ENCODE measurements at places on chromosomes 16 and 17.
A peak's percentile ranks its signal among the peaks of the same experiment; 100 is the strongest.

DNA sequence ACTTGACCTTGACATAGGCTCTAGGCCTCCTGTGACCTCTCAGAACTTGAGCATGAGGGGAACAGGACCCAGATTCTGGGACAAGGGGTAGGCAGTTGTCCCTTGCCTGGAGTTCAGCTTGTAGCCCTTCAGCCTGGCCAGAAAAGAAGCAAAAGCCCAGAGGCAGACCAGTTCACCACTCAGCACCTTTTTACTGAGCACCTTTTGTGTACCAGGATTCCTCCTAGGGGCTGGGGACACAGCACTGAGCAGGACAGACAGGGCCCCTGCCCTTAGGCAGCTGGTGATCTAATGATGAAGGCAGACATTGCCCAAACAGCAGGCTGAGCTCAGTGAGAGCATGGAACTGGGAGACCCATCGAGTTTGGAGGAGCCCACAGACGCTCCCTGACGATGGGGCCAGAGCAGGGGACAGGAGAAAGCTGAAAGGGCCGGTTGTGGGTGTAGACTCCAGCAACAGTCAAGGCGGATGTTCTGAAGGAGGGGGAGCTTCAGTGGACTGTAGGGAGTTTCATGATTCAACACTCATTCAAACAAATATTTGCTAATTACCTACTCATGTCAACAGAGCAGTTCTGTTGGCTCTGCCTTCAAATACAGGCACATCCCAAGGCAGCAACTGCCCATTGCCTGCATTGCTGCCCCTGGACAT, 32.0 kb downstream of the SBK1 start:
- DNase-seq = peak; percentile 31

GRCh38 chr16:2524339-2524938, 4.3 kb downstream of the AMDHD2 start:
- peak; percentile 73 for DNase-seq

GRCh38 chr17:55607731-55608341, 96.6 kb upstream of the SMIM36 start:
- no peak for DNase-seq

GRCh38 chr17:60355663-60356594, 36.0 kb downstream of the USP32 start:
- peak; percentile 71 for DNase-seq

DNA sequence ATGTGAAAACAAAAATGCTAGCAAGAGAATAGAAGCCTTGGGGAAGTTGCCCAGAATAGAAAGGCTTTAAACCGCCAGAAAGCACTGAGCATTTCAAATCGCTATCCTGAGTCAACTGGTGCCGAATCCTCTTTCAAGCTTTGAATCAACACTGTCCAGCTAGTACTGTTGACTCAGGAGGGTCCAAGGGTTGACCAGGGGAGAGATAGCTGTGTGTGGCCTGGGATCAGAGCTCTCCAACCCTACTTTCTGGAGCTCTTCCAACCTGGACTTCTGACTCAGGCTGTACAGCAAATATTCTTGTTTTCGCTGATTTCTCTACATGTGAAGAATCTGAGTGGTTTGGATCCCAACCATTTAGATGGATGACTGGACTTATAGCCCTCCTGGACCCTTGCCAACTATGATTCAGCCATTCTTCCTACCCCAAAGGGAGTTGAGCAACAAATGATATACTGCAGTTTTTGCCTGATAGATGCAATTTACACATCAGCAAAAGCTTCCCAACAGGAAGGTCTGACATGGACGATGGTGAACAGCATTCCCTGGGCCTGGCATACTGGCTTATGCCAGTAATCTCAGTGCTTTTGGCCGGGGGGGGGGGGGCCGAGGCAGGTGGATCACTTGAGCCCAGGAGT, 154.0 kb upstream of the SDK2 start:
- DNase-seq = peak; percentile 88

DNA sequence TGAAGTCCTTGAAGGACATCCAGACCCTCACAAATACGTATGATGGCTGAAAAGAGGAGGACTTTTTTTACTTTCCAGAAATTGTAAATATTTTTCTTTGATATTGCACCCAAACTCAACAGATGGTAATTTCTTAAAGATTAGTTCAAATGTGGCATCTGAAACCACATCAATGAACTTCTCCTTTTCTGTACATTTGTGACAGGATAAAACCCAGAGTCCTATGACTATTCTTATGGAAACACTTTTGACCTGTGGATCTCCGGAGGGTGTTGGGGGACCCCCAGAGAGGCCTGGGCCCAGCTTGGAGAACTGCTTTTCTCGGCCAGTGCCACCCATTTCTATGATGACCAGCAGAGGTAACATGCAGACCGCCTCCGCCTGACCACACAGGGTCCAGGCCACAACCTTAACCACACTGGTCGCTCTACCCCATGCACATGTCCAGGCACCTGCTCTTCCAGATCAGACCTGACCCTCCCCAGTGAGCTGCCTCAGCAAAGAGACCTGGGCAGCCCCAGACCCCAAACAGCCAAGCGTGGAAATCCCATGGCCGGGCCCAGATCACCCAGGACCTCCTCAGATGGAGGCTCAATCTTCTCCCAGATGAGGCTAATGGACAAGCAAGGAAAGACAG, 22.7 kb downstream of the RPH3AL start:
- DNase-seq = no peak

DNA sequence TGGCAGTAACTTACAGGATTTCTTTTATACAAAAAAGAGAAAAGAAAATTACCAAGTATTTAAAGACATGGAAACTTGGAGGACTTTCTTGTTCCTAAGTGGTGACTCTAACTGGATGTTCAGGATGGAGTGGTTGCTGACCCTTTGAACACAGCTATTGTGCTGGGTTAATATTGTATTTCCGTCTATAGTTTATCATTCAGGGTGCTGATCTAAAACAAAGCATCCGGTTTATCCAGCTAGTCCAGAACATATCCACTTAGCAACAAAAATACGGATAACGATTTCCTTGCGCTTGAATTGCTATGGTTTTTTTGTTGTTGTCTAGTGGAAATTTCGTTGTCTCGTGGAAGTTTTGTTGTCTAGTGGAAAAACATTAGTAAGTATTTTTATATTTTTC, 38.2 kb downstream of the SNTB2 start:
- DNase-seq = no peak

DNA sequence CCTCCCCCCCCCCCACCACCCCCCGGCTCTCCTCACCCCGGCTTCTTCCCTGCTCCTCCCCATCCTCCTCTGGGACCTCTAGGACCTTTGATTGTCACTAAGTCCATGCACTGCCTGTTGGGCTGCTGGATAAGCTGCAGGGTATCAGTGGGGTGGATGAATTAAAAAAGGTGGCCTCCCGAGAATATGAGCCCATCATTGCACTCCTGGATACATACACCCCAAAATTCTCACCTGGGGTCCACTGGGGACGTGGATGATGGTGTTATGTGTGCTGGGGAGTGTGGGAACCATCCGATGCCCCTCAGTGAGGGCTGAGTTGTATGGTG, 88.8 kb downstream of the IRF8 start:
- no peak for DNase-seq

DNA sequence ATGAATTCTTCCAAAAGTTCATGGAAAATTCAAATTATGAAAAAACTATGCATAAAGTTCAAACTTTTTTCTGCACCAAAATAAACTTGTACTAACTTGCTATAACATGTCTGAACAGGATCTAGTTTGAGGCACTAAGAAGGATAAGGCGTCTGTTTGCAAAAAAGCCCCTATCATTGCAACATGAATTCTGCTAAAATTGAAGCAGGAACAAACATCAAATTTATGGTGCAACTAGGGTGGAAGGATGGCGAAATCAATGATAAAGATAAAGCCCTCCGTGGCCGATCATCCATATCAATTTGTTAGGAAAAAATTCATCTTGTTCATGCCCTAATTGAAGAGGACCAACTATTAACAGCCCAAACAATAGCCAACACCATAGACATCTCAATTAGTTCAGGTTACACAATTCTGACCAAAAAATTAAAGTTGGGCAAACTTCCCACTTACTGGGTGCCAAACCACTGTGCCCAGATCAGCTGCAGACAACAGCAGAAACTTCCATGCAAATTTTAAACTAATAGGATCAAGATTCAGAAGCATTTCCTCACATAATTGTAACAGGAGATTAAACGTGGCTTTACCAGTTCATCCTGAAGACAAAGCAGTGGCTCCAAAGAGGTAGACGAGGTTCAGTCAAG, 12.9 kb downstream of the IL21R start:
- DNase-seq = no peak

GRCh38 chr17:58331815-58332777, 3.5 kb upstream of the TSPOAP1 start:
- DNase-seq = no peak

GRCh38 chr16:9008601-9009260, 45.0 kb upstream of the USP7 start:
- DNase-seq = peak; percentile 80

DNA sequence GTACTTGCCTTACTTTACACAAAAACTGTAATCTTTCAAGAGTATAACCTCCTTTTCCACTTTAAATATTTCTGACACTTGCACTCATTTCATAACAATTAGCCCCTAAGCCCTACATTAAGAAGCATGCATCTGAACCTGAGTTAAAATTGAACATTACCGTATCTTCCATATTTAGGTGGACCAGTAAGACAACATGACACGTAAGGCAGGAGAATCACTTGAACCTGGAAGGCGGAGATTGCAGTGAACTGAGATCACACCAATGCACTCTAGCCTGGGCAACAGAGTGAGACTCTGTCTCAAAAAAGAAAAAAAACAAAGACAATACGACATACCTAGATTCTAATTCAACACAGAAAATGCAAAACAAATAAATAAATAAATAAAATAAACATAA, 7.0 kb downstream of the PHF12 start:
- no peak for DNase-seq

GRCh38 chr16:23597003-23597756, 1.1 kb upstream of the NDUFAB1 start:
- peak; percentile 47 for DNase-seq

- DNase-seq = no peak
These were observed 3.9 kb downstream of the GLIS2 start for GRCh38 chr16:4319454-4320421.

DNA sequence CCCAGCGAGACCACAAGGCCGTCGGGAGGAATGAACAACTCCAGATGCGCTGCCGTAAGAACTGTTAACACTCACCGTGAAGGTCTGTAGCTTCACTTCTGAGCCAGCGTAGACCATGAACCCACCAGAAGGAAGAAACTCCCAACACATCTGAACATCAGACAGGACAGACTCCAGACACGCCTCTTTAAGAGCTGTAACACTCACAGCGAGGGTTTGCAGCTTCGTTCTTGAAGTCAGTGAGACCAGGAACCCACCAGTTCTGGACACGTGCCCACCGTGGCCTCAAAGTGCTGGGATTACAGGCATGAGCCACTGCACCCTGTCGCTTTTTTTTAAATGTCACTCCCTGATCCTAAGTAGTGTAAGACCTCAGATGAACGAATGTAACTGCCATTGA, 17.3 kb downstream of the KPNA2 start:
- DNase-seq = peak; percentile 17

DNA sequence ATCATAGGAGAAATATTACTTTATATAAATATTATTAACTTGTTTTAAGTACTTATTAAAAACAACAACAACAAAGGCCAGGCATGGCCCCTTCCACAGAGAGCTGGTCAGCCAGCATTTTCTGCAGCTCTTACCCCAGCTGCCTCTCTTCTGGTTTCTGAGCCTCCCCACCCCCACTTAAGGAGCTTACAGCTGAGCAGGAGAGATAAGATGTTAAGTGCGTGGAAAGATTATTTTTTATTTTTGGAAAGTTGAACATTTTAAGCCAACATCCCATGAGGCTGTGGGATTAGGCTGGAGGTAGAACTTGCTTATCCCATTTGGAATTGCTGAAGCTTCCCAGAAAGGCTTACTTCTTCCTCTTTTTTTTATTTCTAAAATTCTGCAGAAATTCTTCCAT, 401.2 kb downstream of the SEC14L1 start:
- no peak for DNase-seq

GRCh38 chr17:42989141-42989540, 8.8 kb downstream of the RUNDC1 start:
- no peak for DNase-seq

- DNase-seq = no peak
These were observed 224.4 kb upstream of the CACNG5 start for GRCh38 chr17:66610361-66611133.

DNA sequence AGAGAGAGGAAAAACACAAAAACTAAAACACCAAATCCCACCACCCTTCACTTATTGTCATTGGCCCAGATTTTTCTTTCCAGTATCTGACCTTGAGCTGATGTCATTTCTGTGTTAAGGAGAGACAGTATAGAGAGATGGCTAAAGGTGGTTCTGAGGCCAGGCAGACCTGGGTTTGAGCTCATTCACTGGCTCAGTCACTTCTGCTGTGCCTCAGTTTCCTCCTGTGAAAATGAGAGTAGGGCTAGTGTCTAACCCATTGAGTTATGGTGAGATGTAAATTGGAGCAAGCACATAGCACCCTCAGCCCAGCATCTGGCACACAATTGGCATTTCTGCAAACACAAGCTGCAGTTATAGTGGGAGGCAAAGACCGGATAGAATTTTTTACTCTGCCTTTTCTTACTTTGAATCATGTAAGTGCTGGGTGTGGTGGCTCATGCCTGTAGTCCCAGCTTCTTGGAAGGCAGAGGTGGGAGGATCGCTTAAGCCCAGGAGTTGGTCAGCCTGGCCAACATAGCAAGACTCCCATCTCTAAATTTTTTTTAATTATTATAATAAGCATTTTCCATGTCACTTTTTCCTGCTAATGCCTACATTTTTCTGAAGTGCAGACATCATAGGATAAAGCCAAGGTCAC, 6.4 kb upstream of the KIFC3 start:
- DNase-seq = no peak

DNA sequence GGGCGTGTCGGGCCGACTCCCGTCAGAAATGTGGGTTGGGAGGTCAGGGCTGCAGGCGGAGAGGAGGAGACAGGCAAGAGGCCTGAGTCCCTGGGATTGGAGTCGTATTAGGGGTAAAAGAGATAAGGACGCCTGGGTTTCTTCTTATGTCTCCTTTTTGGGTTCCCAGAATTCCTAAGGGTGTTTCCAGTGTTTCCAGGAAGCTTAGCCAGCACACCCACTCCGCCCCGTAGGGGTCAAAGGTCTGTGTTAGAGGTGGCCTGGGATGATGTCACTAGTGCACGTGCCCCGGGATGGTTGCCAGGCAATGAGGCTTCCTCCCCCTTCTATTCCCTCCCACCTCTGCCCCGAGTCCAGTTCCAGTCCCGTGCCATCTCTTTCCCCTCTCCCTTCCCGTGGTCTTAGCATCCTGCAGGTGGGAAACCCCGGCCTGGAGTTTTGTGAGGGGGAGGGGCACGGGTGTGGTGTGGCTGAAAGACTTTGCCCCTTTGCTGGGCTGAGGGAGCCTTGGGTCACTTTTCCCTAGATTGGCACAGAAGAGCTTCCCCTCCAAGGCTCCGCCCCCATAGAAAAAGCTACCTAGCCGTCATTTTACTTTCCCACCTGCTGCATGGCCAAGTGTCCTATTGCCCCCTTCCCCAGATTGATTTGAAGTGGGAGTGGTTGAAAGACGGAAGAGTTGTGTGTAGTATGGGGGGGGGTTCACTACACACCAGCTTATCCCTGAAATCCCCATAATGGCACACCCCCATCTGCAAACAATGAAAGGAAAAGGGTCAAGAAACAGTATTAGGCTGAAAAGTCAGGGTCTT, 2.8 kb downstream of the KDM6B start:
- peak; percentile 98 for DNase-seq

All from Caco-2 (cell line).